EL (cell line): ENCODE measurements at places on chromosomes 13 and 19.

GRCh38 chr13:108682714-108683113 is 53.3 kb downstream of the MYO16 start:
- no peak for DNase-seq

- DNase-seq, result no peak
Observed at GRCh38 chr13:76795701-76796695, 90.2 kb downstream of the KCTD12 start.

DNA sequence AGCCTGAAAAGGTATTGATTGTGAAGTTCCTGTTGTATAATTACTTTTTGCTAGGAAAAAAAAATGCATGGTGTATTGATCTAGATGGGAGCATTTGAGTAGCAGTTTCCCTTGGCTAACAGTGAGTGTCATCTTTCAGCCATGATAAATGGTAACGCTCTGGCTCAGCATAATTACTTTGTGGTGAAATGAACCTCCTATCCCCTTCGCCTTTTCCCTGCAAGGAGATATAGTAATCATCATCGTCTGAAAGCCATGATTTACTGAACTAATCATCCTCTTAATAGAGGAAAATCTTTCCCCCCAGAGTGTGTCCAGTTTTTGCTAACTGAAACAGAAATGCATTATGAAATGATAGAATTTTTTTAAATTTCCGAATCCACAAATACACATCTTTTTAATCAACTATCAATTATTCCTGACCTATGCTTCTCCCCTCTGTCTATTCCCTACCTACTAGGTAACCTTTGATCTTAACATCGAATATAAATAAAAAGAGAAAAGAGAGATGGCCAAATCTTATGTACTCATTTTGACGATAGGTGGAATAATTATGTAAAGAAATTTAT is 88.7 kb downstream of the MAB21L1 start:
- no peak for DNase-seq

GRCh38 chr19:35021596-35021995 is 8.7 kb upstream of the SCN1B start:
- no peak for DNase-seq

DNA sequence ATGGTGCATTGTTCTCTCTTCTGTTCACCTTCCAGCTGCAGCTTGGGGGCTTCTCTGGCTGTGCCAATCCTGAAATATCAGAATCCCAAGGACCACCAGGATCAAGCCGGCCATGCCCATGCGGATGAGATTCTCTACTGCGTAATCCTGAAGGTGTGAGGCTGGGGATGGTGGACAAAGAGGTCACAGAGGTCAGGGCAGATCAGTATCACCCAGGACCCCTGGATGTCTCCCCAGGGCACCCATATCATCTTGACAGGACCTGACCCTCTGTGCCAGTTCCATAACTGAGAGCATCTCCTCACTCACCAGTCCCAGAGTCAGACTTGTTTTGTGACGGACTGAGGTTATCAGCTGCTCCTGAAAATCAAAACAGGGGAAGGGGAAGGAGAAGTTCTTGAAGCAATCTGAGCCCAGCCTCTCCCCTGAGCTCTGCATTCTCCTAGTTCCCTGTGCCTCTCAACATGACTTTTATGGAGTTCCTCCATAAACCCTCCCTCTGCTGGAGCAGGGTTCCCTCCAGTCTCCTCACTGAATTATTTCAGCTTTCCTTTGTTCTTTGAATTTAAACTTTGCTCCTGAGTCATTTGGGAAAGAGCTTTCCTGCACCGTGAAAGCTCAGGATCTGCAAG is 5.5 kb downstream of the LILRA5 start:
- DNase-seq, result no peak

DNA sequence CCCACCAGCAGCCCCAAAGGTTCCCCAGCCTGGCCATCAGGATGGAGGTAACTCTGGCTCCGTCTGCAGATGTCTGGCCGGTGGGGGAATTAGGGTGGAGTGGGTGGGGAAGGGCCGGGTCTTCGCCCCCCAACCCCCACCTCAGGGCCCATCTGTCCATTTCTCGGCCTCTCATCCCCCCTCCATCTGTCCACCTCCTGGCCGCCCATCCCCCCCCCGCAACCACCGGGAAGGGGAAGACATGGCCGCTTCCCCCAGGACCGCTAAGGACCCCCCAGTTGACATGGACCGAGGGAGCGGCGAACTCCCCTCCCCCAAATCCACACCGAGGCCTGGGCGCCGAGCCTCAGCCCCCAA is 793 bp downstream of the LRFN1 start:
- DNase-seq, result no peak

- DNase-seq, result peak; percentile 12
Observed at GRCh38 chr19:1655131-1655981, 2.9 kb upstream of the TCF3 start.

- DNase-seq, result peak; percentile 54
Observed at GRCh38 chr13:113863524-113864272, at the start of gene GAS6. GAS6 (minus strand) TSS chr13:113864076; CDS start chr13:113863920, 156 bp downstream.

DNA sequence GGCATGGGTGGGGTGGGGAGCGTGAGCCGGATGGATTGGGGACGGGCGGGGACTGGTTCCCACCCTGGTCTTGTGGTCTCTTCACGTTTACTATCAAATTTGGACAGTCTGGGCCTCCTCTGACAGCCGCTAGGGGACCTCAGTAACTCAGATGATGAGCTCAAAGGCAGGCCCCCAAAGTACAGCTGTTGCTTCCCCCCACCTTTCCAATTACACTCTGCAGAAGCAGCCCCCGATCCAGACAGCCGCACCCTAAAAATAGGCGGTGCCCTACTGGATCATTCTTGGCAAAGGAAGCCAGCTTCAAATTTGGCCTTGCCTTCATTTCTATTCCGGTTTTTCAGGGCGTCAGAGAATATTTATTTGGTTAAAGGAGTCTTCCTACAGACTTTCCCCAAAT is 1.9 kb upstream of the FOXO1 start:
- no peak for DNase-seq

- no peak for DNase-seq
Observed at GRCh38 chr19:51621178-51621577, 9.0 kb downstream of the SIGLEC5 start.

DNA sequence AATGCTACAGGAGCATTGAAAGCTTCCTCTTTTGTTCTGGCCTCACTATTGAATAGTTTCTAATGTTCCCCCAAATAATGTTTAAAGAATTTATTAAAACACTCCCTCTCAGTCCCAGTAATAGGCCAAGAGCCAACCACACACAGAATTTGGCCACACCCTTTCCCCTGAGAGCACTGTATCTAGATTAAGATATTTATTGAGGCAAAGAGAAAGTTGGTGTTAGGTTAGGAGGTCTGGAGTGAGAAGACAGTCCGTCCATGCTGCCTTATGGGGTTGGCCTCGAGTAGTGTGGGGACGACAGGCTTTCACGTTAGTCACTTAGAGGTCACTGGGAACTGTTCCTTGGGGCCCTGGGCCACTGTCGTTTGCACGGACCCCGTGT is 122.9 kb upstream of the RNF113B start:
- DNase-seq, result no peak

- DNase-seq, result peak; percentile 37
Observed at GRCh38 chr19:45667620-45668341, at the start of gene GIPR. GIPR (plus strand) TSS chr19:45668221; CDS start chr19:45669521, 1,300 bp downstream.

- DNase-seq, result peak; percentile 52
Observed at GRCh38 chr13:35789335-35790165, 313.1 kb upstream of the MAB21L1 start.

GRCh38 chr19:53910170-53910518 is 1.1 kb downstream of the CACNG7 start:
- DNase-seq, result no peak

DNA sequence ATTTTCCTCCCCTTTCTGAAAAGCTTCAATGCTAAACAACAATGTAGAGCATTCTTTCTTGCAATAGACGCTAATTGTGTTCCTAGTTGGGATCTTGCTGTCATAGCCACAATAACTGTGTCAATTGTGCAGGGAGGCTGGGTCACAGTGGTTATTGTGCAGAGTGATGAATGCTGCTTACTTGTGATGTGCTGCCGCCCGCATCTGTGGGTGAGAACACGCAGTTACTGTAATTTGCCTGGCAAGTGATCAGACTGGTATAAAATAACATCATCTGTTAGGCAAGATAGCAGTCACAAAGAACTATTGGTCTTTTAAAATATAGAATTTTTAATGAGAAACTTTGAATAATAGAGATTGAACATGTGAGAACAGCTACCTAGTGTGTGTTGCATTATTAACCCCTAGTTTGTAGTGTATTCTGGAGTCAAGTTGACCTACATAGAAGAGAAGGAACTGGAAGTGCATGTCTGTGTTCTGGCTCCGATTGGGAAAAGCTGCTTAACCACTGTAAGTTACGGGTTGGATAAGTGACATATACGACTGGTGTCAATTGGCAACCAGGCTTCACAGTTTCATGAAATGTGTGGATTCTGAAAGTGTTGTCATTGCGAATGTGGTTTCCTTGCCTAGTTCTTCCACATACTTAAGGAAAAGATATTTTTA is 43.6 kb downstream of the SLAIN1 start:
- DNase-seq, result no peak

DNA sequence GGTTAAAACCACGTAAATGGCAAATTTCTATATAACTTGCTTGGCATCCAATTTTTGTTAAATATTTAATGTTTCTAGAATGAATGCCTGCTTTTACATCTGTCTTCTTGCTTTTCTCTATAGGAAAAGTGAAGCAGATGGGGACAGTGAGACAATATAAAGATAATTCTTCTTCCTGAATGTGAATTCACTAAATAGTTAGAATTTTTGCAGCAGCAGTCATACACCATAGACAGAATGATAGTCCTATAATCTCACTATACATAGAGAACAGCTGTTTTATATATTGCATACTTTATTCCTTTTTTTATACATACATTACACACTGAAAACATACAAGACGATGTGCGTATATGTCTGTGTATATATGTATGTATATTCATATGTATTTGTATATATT is 1127.3 kb downstream of the PCDH9 start:
- DNase-seq, result peak; percentile 48

- no peak for DNase-seq
Observed at GRCh38 chr19:46232029-46232428, 2.5 kb downstream of the IGFL1 start.

DNA sequence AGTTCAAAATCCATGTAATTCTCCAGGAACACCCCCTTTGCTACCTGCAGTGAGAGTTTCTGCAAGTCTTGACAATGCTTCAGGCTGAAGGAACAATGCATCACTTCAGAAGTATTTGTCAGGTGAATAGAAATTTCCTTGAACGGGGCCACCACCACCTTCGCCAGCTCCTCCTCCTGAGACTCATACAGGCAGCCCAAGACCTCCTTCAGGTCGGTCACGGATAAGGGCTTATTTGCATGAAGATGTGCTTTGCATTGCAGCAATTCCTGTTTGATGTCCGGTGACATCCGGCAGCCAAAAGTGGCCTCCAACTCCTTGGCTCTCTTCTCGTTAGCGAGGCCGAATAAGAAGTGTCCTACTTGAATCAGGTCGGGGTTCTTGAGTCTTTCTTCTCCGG is 8.4 kb downstream of the NLRP7 start:
- DNase-seq, result no peak

- DNase-seq, result no peak
Observed at GRCh38 chr19:18526316-18526715, 4.4 kb upstream of the ELL start.

- DNase-seq, result peak; percentile 42
Observed at GRCh38 chr19:15194938-15195337, 5.9 kb downstream of the NOTCH3 start.

GRCh38 chr19:30437869-30438268 is 65.7 kb downstream of the ZNF536 start:
- no peak for DNase-seq

DNA sequence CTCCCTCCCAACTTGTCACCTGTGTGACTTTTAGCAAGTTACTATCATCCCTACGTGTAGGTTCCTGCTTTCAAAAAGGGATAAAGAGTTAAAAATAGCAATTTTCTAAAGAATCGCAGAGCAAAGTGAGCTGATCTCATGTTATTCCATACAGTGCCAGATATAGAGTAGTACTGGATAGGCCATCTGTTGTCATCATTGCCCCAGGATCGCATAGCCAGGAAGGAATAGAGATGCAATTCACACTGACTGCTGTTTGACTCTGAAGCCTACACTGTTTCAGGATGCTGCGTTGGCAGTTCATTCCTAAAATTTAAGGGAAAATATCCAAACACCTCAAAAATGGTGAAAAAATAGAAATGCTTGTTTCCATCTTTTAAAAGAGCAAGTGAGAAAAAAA is 138.9 kb downstream of the SHISA2 start:
- no peak for DNase-seq

DNA sequence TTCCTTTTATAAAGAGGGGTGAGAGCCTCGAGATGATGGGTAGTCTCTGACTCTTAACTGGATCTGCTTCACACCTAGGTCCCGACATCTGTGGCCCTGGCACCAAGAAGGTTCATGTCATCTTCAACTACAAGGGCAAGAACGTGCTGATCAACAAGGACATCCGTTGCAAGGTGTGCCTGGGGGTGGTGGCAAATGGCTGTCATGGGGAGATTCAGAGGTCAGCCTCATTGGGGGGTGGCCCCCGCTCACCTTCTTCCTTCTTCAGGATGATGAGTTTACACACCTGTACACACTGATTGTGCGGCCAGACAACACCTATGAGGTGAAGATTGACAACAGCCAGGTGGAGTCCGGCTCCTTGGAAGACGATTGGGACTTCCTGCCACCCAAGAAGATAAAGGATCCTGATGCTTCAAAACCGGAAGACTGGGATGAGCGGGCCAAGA is 1.6 kb downstream of the CALR start:
- DNase-seq, result no peak

DNA sequence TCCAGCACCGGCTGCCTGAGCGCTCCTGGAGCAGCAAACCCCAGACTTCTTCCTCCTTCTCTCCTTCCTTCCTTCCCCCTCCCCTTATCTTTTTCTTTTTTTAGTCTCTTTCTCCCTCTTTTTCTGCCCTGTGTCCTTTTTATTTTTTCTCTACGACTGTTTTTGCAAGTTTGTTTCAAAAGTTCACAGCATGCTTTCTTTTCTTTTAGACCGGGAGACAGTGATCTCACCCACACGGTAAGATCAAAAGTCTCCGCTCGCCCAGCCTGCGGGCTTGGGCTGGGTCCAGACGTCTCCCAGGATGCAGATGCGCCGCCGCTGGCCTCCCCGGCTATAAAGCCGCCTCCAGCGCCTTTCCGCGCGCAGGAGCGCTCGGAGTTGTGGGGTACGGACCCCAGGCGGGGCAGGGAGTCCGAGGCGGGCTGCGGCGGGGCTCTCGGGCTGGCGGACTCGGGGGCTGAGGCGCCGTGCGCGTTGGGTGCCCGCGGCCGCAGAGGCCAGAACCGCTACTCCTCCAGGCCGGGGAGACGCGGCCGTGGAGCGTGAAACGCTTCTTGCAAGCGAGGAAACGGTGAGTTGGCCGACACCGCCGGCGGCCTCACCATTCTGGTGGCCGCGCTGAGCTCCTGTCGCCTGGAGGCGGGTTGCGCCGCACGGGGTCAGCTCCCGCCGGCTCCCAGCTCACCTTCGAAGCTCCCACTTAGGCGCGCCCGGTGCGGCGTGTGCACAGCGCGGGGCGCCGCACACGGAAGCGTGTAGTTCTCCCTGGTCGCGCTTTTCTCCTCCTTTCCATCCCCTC is 2.0 kb upstream of the TSHZ3 start:
- peak; percentile 62 for DNase-seq

- no peak for DNase-seq
Observed at GRCh38 chr19:57053401-57053800, 66.4 kb upstream of the USP29 start.
